Immature natural killer cell (primary cell): ENCODE measurements at places on chromosomes 4 and X. TPM values are rescaled to one million over a fixed set of nuclear protein-coding genes. Genes with fewer than 3 reads are reported as not detected.

DNA sequence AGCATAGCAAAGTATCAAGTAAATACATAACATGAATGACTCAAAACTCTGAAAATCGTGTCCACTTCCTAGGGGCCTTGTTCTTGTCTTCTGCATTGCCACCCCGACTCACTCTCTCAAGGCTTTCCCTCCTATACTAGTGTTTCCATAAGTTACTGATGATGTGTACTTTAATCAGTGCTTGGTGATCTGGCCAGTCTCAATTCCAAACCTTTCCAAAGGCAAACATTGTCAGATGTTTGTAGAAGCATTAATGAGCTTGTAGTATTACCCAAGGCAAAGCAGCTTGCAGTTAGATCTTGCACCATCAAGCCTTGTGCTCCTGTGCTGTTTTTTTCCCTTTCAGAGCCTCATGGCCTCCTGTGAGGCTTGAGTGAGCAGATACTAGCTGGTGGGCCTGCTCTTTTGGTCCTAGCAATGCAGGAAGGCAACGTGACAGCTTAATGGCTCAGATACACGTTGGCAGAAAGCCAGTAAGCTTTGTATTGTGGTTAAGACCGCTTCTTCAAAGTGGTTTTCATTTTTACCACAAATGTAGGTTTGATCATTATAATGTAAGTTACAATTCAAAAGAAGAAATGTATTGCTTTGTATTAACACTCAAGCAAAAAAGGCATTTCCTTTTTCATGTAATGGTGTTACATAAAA lies 51.8 kb downstream of the RBPJ start:
- peaks cover 21% of the 10 kb centered on the region for H3K27me3 ChIP-seq
- H3K4me1 ChIP-seq: peaks cover 19% of the 10 kb centered on the region
- no peak overlapping the region for H3K27ac ChIP-seq
- peak overlapping the region; percentile 22 for H3K4me3 ChIP-seq
- peaks cover 19% of the 10 kb centered on the region for H3K36me3 ChIP-seq

DNA sequence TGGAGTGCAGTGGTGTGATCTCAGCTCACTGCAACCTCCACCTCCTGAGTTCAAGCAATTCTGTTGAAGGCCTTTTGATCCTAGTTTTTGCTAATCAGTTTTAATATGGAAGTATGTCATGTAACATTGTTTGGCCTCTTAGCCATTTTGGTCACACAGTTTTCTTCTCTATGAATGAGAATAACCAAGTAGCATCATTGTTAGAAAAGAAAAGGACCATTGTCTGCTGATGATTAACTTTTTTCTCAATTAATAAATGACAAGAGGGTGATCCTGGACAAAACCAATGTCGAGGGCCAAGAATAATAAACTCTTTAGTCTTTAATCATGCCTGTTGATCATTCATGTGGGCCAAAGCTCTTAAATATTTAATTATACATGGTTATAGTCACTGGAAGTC lies 289.3 kb upstream of the MAGEB2 start:
- H3K4me3 ChIP-seq: no peak overlapping the region
- peaks cover 3% of the 10 kb centered on the region for H3K27me3 ChIP-seq
- H3K4me1 ChIP-seq: no peaks in the 10 kb centered on the region
- no peaks in the 10 kb centered on the region for H3K36me3 ChIP-seq
- no peak for DNase-seq

DNA sequence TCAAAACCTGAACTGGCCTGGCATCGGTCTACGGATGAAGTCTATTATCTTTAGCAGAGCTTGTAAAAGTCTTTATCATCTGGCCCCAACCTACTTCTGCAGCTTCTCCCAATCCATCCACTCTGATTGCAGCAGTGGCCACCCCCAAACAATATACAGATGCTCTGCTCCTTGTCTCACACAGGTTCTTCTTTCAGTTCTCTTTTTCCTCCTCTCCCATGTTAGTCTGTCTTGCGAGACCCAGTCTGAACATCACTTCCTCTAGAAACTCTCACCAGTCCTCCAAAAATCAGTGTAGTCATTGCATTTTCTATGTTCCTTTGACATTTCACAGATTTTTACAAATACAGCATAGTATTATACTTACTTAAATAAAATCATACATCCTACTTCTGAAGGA lies 163.0 kb downstream of the FRMPD4 start:
- H3K4me3 ChIP-seq: no peak overlapping the region
- no peaks in the 10 kb centered on the region for H3K36me3 ChIP-seq
- no peaks in the 10 kb centered on the region for H3K27me3 ChIP-seq
- no peaks in the 10 kb centered on the region for H3K4me1 ChIP-seq

The CHIC2 gene
- 88.5 TPM for polyA plus RNA-seq

- H3K4me1 ChIP-seq: peaks cover 86% of the 10 kb centered on the region
- peaks cover 18% of the 10 kb centered on the region for H3K36me3 ChIP-seq
- peak; percentile 95 for DNase-seq
- peak overlapping the region; percentile 85 for H3K27ac ChIP-seq
- peak overlapping the region; percentile 78 for H3K4me3 ChIP-seq
- H3K27me3 ChIP-seq: peaks cover 24% of the 10 kb centered on the region
Measured at GRCh38 chr4:1177274-1178141, 5.1 kb upstream of the SPON2 start.

The PRRG3 gene
- polyA plus RNA-seq: not detected

The FRMPD4 gene
- not detected for polyA plus RNA-seq
